Left renal cortex interstitium (tissue), 4 donors: ENCODE measurements at places on chromosomes 16 and 17.

GRCh38 chr16:85028685-85029407 lies 1.3 kb downstream of the KIAA0513 start:
- DNase-seq = no peak

GRCh38 chr16:10136916-10137315 lies 45.3 kb downstream of the GRIN2A start:
- DNase-seq = no peak

DNA sequence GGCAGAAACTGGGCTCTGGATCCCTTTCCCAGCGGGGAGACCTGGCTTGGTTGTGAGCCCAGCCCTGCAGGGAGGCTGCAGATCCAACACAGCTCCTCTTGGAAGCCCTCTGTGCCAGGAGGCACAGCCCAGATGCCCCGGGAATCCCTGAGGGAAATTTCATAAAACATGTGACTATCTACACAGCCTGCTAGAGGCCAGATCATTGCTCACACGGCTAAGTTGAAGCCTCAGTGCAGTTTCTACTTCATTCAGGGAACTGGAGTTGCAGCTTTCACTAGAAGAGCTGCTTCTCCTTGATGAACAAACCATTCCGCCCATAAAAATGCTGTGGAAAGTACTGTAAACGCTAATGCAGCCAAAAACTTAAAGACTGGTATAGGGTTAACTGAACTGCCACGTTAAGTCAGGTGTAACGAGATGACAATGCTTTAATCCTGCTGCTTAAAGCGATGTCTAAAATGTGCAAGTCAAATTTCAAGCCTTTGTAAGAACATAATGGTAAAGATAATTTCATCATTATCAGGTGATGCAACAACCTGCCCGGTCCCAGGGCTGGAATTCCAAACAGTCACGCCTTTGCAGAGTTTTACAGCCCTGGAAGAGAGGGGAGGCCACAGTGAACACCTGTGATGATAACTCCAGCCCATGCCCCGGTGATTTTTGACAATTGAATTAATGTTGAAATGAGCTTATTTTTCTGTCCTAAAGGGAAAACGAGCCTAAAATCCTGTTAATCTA lies 172.5 kb downstream of the ZFHX3 start:
- DNase-seq = no peak

GRCh38 chr16:78317564-78318240 lies 218.2 kb downstream of the WWOX start:
- DNase-seq = no peak

DNA sequence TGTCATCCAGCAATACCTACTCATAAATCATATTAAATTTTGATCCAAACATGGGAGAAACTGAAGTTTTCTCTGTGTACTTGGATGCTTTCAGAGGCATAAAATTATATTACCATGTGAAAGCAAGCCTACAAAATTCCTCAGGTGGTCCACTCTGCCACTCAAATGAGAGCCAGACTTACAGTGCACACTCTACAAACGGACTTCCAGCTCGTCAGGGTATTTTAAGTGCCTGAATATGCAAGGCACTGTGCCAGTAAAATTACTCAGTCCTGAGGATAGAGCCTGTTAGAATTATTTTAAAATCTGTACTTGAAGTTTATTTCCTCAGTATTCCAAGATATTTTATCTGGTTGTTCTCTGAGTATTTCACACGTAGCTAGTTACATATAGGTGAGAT lies 54.5 kb downstream of the TENT4B start:
- DNase-seq = no peak

GRCh38 chr17:71765437-71765836 lies 355.4 kb upstream of the SOX9 start:
- peak; percentile 41 for DNase-seq

GRCh38 chr17:28467456-28468025 lies 5.9 kb upstream of the SLC13A2 start:
- no peak for DNase-seq

DNA sequence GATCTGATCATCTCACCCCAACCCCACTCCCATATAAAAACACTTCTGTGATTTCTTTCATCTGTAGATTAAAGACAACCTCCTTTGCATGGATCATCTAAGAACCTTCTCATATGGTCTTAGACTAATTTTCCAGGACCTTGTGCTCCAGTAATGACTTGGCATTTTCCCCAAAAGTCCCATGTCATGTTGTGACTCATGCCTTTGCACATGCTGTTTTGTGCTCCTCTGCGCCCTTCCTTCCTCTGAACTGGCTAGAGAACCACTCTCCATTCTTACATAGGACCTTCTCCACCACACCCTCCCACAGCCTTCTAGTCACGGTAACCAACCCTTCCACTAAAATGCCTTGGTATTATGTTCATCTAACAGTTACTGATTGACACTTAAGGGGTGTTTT lies 99.5 kb upstream of the AXIN2 start:
- DNase-seq = no peak

DNA sequence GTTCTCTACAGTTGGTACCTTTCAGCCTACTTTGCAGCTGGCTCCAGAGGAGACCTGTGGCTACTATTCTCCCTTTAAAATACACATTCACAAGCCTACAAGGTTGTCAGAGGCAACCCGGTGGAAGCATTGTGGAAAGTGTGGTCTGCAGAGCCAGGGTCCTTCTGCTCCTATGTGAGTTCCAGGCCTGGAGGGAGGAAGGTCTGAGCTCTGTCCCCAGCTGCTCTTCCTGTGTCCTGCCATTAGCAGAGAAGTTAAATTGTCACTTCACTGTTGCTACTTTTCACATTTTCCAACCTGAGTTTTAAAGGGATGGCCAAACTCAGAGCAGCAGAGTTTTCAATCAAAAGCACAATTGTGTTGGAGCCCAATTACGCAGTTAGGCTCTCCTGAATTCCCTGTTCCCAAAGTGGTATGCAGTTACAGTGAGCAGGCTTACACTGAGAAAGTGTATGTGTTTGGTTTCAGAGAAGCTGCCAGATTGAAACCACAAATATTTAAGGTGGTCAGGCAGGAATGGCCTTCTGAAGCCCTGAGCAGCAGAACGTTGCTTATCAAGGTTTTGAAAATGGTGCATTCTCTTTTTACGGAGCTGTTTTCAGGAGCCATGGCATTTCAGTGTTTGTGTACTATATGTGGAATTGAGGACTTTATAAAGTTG lies 25.0 kb downstream of the MAP3K3 start:
- DNase-seq = no peak

GRCh38 chr16:23709536-23709935 lies 3.5 kb downstream of the ERN2 start:
- DNase-seq = no peak

DNA sequence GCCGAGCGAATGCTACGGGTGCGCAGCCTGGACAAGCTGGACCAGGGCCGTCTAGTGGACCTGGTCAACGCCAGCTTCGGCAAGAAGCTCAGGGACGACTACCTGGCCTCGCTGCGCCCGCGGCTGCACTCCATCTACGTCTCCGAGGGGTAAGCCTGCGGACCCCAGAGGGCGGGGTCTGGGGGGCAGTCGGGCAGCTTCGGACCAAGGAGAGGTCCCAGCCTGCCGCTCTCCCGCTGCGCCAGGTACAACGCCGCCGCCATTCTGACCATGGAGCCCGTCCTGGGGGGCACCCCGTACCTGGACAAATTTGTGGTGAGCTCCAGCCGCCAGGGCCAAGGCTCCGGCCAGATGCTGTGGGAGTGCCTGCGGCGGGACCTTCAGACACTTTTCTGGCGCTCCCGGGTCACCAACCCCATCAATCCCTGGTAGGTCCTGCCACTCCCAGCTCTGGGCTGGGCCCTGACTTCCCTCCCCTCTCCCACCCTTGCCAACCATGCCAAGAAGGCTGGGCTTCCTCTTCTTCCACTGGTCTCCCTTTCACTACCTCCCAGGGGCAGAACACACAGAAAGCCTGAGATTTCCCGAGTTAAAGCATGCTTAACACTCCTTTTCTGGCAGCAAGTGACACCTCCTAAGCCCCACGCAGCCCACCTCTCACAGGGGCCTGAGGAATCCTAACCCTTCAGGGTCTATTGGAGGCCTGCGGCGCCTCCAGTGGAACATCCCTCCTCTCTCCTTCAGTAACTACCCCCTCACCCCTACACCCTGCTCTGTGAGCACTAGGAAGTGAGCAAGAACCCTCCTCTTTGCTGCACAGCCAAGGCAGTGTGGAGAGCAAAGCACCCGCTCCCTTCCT lies 3.2 kb downstream of the NAGS start:
- DNase-seq = no peak

GRCh38 chr17:75589919-75590303 lies 2.3 kb downstream of the MYO15B start:
- DNase-seq = no peak

DNA sequence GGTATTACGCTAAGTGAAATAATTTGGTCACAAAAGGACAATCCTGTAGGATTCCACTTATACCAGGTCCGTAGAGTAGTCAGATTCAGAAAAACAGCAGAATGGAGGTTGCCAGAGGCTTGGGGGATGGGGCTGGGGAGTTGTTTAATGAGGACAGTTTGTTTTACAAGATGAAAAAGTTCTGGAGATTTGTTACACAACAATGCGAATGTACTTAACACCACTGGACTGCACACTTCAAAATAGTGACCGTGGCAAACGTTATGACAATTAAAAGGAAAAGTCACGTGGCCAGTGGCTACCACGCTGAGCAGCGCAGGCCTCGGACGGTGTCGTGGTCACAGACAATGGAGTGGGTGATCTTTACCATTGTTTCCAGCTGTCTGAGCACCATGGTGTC lies 338.1 kb downstream of the SEC14L1 start:
- DNase-seq = no peak

DNA sequence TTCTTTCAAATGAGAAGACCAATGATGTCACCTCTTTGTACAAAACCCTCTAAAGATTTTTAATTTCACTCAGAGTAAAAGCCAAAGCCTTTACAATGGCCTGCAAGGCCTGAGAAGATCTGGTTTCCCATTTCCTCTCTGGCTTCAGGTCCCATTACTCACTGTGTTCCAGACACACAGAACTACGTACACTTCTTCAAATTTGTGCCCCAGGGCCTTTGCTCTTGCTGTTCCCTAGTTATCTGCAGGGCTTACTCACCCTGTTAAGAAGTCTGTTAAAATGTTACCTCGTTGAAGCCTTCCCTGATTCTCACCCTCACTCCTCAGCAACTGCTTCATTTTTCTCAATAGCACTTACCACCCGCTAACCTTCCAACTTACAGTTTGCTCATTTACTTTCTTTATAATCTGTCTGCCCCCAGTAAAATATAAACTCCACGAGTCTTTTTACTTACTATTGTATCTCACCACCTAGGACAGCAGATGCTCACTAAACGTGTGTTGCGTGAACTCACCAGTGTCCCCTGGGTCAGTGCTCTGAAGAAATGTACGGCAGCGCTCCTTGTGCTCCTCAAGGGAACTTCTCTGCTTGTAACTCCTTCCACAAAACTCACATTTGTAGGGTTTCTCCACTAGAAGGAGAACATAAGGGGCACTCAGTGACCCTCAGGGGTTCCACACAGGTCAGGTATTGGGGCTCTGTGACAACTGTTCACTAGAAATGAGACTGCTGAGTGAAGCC lies 50.2 kb downstream of the GRB7 start:
- no peak for DNase-seq
